ENCODE measurements at places on chromosomes 5 and 9.
A peak's percentile ranks its signal among the peaks of the same experiment; 100 is the strongest.

GRCh38 chr5:150279330-150280020, 10.1 kb downstream of the CAMK2A start:
- DNase-seq, result no peak

GRCh38 chr5:78760366-78760765, 111.8 kb upstream of the LHFPL2 start:
- no peak for DNase-seq

GRCh38 chr5:172499287-172499686, 45.0 kb upstream of the SH3PXD2B start:
- DNase-seq, result no peak

DNA sequence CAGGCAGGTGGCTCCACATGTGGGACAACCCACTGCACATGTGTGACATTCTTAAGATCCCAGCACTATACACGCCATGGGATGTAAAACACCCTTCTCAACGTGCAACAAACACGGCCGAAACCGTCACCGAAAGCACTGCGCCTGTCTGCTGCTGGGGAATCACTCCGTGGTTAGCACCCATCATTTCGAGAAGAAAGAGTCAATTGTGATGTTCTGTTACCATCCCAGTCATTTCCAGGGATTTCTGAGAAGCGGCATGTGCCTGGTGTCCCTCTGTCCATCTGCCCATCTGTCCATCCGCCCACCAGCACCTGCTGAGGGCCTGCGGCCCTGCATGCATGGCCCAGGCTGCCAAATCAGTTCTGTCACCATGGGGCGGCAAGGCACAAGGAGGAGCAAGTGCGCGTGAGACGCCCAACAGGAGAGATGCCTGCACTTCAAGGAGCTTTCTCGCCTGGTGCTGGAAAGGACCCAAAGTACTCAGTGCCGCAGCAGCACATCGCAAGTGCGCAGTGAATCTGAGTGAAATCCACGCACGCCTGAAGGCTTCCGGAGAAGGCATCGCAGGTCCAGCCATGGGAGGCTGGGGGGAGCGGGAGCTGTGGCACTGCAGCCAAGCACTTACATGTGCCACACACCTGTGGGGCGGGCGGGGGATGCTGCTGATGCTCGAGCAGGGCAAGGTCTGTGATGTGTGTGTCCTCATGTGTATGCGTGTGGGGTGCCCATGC, 38.0 kb downstream of the VAV2 start:
- DNase-seq, result no peak

- no peak for DNase-seq
These were observed 13.9 kb upstream of the CTNNAL1 start for GRCh38 chr9:109027176-109027575.

DNA sequence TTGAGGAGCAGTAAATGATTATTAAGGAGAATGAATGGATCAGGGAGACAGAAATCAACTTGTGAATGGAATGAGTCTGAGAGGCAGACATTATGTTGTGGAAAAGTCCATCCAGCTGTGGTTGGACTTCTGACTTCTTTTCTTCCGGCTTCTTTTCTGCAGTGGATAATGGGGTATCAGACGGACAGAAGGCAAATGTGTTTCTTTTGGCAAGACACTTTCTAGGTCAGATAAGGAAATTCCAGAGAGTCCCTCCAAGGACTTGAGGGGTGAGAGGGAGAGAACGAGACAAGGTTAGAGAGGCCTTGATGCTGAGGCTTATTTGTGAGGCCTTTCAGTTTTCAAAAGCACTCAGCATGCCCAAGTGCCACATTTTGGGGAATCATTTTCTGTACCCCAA, 17.1 kb upstream of the GRHPR start:
- DNase-seq, result no peak

DNA sequence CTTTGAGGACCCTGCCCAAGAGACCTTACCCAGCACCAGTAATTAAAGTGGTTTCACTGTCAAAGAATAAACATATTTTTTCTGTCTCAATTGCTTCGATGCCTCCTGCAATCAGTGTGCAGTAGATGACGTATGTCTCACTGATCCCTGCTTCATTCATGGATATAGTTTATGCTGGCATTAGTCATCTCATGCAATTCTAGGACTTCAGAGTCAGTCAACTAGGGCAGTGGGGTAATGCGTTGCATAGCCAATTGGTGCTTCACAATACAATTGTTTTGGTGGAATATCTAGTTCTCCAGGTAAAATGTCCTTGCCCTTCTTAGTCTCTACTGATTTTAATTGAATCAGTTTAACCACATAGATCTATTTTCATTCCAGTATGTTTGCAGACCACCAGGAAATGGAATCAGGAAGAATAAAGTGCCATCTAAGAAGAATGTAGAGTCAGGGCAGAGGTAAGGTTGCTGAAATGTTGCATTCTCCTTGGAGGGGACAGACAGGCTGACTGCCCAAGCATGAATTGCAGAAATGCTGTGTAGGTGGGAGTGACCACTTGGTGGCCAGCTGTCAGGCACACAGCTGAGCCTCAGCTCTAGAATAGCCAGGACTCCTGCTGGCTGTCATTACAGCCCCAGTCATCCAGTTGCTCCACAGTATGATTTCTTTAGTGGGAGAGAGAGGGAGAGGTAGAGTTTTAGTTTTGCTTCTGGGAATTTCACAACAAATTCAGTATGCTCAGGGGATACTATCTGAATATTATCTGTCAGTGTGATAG, 73.5 kb upstream of the MEGF10 start:
- no peak for DNase-seq

DNA sequence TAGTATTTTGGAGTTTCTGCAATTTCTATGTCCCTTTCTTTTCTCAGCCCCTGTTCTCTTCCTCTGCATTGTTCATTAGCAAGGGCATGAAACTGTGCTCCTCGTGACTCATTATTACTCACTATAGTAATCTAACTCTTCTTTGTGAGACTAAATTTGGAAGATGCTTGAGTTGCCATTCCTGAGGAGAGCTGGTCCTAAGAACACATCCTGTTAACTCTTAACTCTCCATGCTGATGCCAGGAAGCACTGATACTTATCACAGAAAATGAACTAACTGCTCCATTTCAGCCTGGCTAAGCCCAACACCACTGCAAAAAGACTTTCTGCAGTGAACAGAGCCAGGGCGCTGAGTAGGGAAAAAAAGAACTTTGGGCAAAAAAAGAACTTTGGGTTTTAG, 10.6 kb upstream of the CSNK1A1 start:
- peak; percentile 92 for DNase-seq

GRCh38 chr9:136324501-136325300, 2.6 kb upstream of the GPSM1 start:
- DNase-seq, result no peak

- DNase-seq, result no peak
These were observed 398.1 kb upstream of the IRX1 start for GRCh38 chr5:3197304-3198073.

GRCh38 chr5:67792891-67793290, 422.7 kb upstream of the PIK3R1 start:
- no peak for DNase-seq

- DNase-seq, result peak; percentile 9
These were observed 267.2 kb downstream of the RAB3C start for GRCh38 chr5:58849921-58850667.

DNA sequence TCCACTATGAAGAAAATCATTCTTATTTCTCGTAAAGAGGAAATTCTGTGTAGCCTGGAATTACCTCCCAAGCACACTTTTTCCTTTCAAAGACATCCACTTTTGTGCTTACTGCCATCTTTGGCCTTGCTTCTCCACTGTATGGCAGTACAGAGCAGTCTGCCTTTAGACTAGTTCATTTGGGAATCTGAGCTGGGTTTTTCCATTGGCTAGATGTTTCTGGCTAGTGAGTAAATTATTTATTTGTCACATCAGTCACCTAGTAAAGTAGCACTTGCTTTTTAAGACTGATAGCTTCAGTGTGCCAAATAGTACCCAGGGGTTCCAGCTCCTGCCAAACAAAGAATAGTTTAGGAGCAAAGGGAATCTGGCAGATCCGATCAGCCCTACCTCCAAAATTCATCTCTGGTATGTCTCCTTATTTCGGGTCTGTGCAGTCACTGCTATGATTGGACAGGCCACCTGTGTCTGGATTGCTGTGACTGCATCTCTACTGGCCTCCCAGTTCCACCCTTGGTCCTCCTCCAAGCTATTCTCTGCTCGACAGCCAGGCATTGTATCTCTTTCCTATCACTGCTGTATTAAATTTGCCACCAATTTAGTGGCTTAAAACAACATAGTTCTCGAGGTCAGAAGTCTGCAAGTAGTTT, 97.6 kb downstream of the NUDT12 start:
- DNase-seq, result no peak

DNA sequence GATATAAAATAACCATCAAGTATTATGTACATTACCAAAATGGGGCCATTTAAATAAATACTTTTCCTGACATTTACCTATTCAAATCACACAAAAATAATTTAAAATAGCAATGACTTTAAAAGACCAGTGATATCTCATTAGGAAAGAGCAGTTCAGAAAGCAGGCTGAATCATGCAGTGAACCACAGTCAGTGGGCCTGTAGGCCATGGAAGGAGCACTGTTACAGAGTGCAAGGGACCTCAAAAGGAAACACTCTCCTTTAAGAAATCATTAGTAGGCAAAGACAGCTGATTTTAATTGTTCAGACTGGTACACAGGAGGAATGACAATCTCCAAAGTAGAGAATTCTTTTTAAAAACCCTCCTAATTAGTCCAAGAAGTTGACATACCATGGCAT, 283.5 kb upstream of the EFNA5 start:
- DNase-seq, result no peak

DNA sequence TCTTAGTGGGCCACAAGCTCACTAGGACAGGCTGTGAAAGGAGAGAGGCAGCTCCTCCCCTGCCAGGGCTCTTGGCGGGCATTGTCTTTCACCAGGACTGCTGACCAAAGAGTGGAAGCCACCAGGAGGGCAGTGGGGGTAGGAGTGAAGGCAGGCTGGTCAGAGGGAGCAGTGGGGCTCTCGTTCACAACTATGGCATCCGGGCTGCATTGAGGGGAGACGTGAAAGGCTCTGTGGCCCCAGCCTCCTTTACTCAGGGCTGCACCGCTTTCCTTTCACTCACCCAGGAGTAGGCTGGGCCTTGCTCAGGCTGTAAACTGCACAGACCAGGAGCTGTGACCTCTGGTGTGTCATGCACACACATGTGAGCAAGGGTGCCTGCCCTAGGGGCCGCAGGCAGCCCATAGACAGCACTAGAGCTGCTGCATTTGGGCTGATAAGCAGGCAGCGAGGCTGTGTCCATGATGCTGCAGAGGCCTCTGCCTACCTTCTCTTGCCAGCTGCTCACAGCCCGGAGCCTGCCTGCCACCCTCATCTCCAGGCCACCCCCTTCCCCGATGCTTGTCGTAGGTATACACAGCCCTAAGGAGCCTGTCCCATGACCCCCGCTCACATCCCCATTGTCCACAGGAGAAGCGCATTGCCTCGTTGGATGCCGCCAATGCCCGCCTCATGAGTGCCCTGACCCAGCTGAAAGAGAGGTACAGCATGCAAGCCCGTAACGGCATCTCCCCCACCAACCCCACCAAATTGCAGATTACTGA, 130.4 kb downstream of the DAB2IP start:
- DNase-seq, result no peak

- no peak for DNase-seq
These were observed 315 bp downstream of the PIK3R1 start for GRCh38 chr5:68215898-68216244.

- DNase-seq, result no peak
These were observed 25.1 kb downstream of the NFX1 start for GRCh38 chr9:33315371-33315770.

DNA sequence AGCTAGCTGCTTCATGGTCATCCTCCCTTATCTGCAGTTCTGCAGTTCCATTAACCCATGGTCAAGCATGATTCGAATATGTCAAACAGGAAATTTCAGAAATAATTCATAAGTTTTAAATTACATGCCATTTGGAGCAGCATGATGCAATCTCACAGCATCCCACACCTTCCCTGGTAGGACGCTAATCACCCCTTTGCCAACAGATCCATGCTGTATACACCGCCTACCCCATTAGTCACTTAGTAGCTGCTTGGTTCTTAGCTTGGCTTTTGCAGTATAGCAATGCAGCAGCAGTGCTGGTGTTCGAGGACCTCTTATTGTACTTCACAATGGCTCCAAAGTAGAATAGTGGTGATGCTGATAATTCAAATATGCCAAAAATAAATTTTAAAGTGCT, 739.7 kb upstream of the CDH9 start:
- no peak for DNase-seq

GRCh38 chr9:36306471-36307306, 48.4 kb upstream of the GNE start:
- DNase-seq, result peak; percentile 61

GRCh38 chr5:137142764-137143605, 356.1 kb downstream of the SPOCK1 start:
- peak; percentile 92 for DNase-seq

GRCh38 chr5:2006971-2007291, 124.2 kb upstream of the IRX4 start:
- no peak for DNase-seq

Data from mammary epithelial cell (primary cell).